HT1080 (cell line): ENCODE measurements at places on chromosomes 1 and 21. TPM values are rescaled to one million over a fixed set of nuclear protein-coding genes. Genes with fewer than 3 reads are reported as not detected.

- DNase-seq: no peak
These were observed 10.9 kb upstream of the HES5 start for GRCh38 chr1:2540816-2541492.

COG2 gene
- 26.1 and 31.4 TPM in 2 replicates for total RNA-seq

ATAD3B gene
- total RNA-seq: 57.0 and 59.0 TPM in 2 replicates

CLDN8 gene
- not detected in 2 replicates for total RNA-seq

PAQR6 gene
- 0.40 and 0.47 TPM in 2 replicates for total RNA-seq

- no peak for DNase-seq
These were observed 35.9 kb downstream of the LYPLAL1 start for GRCh38 chr1:219209578-219209977.

ARHGEF10L gene
- 6.4 and 6.7 TPM in 2 replicates for total RNA-seq

B3GALT2 gene
- total RNA-seq: not detected in 2 replicates

NUF2 gene
- 54.2 and 68.9 TPM in 2 replicates for total RNA-seq

C8B gene
- not detected in 2 replicates for total RNA-seq

GRCh38 chr1:51340380-51340779 is 10.0 kb upstream of the TTC39A start:
- no peak for DNase-seq

GRCh38 chr1:108071601-108072000 is 106.6 kb upstream of the VAV3 start:
- DNase-seq: no peak

GRCh38 chr1:9350013-9350908 is 57.6 kb downstream of the SPSB1 start:
- DNase-seq: peak; percentile 22

DNA sequence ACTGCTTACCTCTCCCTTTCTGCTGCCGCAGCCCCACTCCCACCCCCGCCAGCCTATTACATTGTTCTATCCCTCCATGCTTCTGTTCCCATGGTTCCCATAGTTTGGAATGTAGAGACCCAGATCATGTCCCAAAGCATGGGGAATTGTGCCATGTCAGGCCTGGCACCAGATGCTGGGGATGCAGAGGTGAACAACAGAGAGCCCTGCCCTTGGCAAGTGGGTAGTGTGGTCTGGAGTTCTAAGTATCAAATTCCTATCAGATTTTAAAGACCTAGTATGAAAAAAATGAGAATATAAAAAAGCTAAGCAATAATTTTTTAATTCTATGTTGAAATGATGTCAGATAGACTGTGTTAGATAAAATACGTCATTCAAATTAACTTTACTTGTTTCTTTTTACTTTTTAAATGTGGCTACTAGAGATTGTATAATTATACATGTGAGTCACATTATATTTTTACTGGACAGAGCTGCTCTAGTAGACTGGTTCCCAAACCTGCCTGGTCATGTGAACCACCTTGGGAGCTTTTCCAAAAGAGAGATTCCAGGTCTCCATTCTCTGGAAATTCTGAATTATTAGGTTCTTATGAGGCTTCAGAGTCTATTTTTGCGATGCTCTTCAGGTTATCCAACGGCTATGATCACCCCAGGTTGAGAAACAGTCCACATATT is 113.0 kb upstream of the DAB1 start:
- no peak for DNase-seq

- DNase-seq: no peak
These were observed 176.1 kb downstream of the BRINP2 start for GRCh38 chr1:177346790-177347359.

TMIGD3 gene
- not detected in 2 replicates for total RNA-seq

DNA sequence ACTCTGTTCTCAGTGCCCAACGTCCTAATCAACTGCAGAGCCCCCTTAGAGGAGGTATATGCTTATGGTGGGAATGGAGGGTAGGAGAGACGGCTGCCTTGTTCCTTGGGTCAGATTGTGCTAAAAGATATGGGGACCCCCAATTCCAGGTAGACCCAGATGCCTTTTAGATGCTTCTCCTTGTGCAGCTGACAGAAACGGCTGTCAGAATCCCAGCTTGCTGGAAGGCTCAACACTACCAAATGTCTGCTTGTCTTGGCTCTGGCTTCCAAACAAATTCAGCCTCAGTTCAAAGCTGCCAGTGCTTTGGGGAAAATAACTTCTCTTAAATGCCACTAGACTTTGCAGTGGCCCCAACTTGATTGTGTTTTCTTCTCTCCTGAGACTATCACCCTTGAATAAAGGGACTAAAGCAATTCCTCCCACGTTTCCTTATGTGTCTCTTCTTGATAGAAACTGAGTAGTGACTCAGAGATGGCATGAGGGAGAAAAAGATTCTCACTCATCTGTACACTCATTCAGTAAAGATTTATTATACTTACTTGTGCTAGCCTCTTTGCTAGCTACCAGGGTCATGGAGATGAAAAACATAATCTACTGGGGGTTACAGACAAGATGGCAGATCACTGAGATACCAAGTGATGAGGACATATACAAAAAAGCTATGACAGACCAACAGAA is 3.4 kb upstream of the RNF19B start:
- DNase-seq: peak; percentile 46

DNA sequence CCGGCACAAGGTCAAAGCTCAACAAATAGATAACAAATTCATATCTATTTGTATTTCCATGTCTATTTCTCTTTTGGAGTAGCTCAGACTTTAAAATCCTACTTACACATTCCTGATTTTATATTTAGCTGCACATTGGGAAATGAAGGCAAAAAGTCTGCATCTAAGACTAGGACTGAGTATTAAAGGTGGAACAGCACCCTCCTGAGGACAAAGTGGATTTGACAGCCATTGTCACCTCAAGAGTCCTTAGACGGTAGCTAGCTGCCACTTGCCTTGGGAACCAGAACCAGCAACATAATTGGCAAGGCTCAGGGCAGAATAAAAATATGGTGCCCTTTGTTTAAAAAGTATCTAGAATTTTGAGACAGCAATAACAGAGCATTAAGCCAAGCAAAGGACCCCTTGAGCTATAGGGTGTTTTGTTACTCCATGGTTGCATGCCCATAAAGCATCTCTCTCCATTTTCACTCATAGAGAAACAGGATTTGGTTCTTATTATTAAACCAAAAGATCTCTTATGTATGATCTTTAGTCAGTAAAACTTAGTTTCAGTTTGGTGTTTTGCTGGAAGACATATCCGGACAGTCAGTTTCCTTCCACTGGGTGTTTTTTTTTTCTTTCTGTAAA is 30.0 kb upstream of the SGIP1 start:
- peak; percentile 33 for DNase-seq

ADCY10 gene
- total RNA-seq: not detected in 2 replicates

GRCh38 chr1:150150133-150151021 is 661 bp downstream of the PLEKHO1 start:
- no peak for DNase-seq

CELA2A gene
- not detected in 2 replicates for total RNA-seq
